Right lobe of liver (tissue), 6 donors: ENCODE measurements at places on chromosomes 16 and 17. TPM values are rescaled to one million over a fixed set of nuclear protein-coding genes. Genes with fewer than 3 reads are reported as not detected.

ANKFN1 gene
- not detected for total RNA-seq

GRCh38 chr16:1859650-1860049 is 12.3 kb downstream of the MEIOB start:
- DNase-seq = no peak

- peak; percentile 11 for DNase-seq
Measured at GRCh38 chr16:86225905-86226371, 284.4 kb upstream of the FOXF1 start.

ARHGAP23 gene
- 3.4 TPM for total RNA-seq

DNA sequence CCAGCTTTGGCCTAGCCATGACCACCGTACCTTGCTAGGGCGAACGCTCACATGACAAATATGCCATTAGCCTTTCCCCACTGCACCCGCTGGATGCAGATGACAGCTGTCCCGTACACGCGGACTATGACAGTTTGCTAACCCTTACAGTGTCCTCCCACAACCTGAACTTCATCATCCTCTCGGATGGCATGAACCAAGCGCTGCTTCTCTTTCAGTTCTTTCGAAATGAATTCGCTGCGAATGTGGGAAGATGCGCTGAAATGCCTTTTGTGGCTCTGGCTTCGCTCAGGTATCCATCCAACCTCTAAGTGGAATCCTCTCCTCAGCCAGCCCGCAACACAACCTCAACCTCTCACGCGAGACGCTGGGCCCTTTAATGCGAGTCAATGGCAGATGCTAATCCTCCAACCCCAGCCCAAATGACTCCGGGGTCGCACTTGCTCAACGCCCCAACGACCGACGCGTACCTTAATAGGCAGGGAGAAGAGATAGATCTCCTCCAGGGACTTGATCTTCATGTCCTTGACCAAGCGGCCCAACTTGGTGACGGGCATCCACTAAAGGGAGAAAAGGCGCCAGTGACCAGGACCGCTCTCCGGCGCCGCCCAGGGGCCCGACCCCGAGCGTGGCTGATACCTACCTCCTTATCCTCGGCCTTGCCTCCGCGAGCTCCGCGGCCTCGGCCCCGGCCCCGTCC is 670 bp downstream of the RPS2 start:
- DNase-seq = no peak

ZNF469 gene
- 1.3 TPM for total RNA-seq

DNA sequence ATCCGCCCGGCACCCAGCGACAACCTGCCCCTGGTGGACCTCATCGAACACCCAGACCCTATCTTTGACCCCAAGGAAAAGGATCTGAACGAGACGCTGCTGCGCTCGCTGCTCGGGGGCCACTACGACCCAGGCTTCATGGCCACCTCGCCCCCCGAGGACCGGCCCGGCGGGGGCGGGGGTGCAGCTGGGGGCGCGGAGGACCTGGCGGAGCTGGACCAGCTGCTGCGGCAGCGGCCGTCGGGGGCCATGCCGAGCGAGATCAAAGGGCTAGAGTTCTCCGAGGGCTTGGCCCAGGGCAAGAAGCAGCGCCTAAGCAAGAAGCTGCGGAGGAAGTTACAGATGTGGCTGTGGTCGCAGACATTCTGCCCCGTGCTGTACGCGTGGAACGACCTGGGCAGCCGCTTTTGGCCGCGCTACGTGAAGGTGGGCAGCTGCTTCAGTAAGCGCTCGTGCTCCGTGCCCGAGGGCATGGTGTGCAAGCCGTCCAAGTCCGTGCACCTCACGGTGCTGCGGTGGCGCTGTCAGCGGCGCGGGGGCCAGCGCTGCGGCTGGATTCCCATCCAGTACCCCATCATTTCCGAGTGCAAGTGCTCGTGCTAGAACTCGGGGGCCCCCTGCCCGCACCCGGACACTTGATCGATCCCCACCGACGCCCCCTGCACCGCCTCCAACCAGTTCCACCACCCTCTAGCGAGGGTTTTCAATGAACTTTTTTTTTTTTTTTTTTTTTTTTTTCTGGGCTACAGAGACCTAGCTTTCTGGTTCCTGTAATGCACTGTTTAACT is 1.0 kb downstream of the NOG start:
- no peak for DNase-seq

ASPHD1 gene
- 0.38 TPM for total RNA-seq

GRCh38 chr16:14300705-14301168 is 229.6 kb downstream of the MRTFB start:
- peak; percentile 81 for DNase-seq

GRCh38 chr17:80802626-80803450 is 188.8 kb upstream of the CHMP6 start:
- peak; percentile 40 for DNase-seq

DNA sequence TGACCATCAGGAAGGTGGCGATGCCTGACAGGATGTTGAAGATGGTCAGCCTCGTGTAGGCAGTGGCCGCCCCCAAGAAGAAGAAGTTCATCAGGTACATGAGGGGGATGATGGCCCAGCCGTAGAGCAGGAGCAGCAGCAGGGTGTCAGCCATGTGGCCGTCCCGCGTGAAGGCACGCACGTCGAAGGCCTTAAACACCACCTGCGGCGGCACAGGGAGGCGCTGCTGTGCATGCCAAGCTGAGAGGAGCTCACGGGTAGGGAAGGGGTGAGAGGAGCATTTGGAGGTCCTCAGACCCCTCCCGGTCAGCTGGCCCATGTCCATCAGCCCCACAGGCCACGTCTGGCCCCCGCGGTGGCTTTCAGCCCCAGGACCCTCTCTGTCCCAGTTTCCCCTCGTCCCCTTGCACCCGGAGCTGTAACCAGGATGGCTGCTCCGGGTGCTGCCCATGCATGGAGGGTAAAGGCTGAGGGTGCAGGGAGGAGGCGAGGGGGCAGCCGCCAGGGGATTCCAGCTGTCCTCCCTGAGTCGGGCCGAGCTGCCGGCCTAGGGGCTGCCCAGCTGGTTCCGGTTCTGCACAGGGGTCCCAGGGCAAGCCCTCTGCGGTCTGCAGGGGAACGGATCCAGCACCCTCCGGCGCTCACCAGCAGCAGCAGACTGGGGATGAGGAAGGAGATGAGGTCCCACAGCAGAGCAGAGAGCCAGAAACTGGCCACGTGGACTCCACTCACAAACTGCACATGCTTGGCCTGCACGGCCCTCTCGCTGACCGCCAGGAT is 17.1 kb upstream of the RNPS1 start:
- no peak for DNase-seq

GRCh38 chr17:56624309-56624708 is 30.8 kb downstream of the NOG start:
- DNase-seq = no peak
